ENCODE measurements at places on chromosomes 5 and 9. TPM values are rescaled to one million over a fixed set of nuclear protein-coding genes. Genes with fewer than 3 reads are reported as not detected.

Gene HAPLN1
- not detected for total RNA-seq

Gene PTPDC1
- total RNA-seq, result 9.2 TPM

Gene SCGB3A2
- total RNA-seq, result not detected

Gene FSTL4
- not detected for total RNA-seq

Gene CORO2A
- 11.0 TPM for total RNA-seq

Gene COL15A1
- 0.19 TPM for total RNA-seq

Gene SLC12A2
- 25.6 TPM for total RNA-seq

Gene SOHLH1
- total RNA-seq, result not detected

Gene PPP3R2
- not detected for total RNA-seq

Gene GPRIN1
- 1.4 TPM for total RNA-seq

Gene MARCOL
- total RNA-seq, result not detected

Gene ADGRD2
- total RNA-seq, result not detected

Gene PAEP
- total RNA-seq, result not detected

Gene CTSV
- total RNA-seq, result 1.3 TPM

Gene SURF2
- 19.9 TPM for total RNA-seq

Gene ECM2
- not detected for total RNA-seq

Gene SPATA6L
- 0.90 TPM for total RNA-seq

Gene AGXT2
- total RNA-seq, result not detected

Gene SLC34A1
- total RNA-seq, result 0.19 TPM
